ENCODE measurements at places on chromosomes 7 and 10. TPM values are rescaled to one million over a fixed set of nuclear protein-coding genes. Genes with fewer than 3 reads are reported as not detected.

DNA sequence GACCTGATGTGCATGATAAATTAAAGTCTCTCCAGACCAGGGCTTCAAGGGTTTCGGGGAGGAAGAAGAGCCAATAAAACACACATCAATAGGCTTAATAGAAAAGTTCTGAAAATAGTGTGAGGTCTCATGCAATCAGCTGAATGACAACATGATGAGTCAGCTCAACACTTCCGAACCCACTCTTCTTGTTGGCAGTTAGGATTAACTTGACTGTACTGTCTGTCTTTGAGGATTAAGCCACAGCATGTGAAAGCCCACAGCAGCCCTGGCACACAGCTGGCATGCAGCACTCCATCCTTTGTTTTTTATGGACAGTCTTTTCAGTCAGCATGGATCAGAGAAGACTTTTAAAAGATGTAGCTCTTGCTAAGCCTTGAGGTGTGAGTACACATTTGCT lies 526.9 kb upstream of the VSTM2A start:
- no peaks in the 10 kb centered on the region for H3K36me3 ChIP-seq
- DNase-seq: no peak
- H3K4me3 ChIP-seq: no peak overlapping the region
- no peaks in the 10 kb centered on the region for H3K4me1 ChIP-seq
- H3K27me3 ChIP-seq: no peaks in the 10 kb centered on the region
- H3K27ac ChIP-seq: no peak overlapping the region

- no peaks in the 10 kb centered on the region for H3K27me3 ChIP-seq
- DNase-seq: no peak
Observed at GRCh38 chr10:83585686-83586085, 553.6 kb upstream of the GHITM start.

GRCh38 chr10:132457328-132458070 lies 60.5 kb downstream of the PWWP2B start:
- H3K27ac ChIP-seq: no peak overlapping the region
- no peak overlapping the region for H3K4me3 ChIP-seq
- no peak for DNase-seq

Gene ADAMTS14
- total RNA-seq: not detected

Gene NXPH1
- not detected for total RNA-seq

GRCh38 chr7:77542409-77542808 lies 5.3 kb downstream of the PTPN12 start:
- H3K4me3 ChIP-seq: no peak overlapping the region
- DNase-seq: no peak
- H3K36me3 ChIP-seq: no peaks in the 10 kb centered on the region
- no peaks in the 10 kb centered on the region for H3K27me3 ChIP-seq
- H3K27ac ChIP-seq: no peak overlapping the region

DNA sequence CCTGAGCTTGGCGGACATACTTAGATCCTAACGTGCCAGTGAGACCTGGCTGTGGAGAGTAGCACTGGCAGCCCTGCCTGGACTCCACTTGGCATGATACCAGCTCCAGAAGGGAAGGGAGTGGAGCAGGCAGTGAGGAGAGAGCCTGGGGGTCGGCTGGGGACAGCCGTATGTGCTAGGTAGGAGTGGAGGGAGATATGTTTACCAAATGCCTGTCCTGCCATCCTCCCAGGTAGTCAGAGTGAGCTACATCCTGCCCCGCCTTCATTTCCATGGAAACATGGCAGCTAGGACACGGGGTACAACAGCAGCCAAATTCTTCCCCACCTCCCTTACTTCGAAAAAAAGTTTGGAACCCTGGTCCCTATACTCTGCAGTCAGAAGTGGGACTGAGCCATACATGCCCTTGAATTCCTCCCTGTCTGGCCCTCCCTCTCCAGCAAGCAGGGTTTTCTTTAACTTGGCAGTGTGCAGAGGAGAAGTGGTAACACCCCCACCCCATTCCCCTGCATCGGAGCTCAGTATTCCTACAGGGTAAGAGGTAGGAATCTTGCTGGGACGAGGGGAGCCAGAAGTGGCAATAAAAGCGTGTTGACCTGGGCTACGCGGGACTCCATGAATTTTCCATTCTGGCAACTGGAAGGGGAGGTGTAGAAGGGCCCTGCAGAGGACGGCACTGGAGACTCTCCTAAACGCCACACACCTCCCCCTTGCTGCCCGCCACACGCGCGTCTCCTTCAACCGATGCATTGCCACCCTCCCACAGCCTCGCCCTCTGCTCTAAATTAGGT lies 20.0 kb upstream of the SMO start:
- H3K27me3 ChIP-seq: no peaks in the 10 kb centered on the region
- no peak for DNase-seq
- H3K4me1 ChIP-seq: peaks cover 5% of the 10 kb centered on the region
- H3K36me3 ChIP-seq: no peaks in the 10 kb centered on the region

- H3K36me3 ChIP-seq: no peaks in the 10 kb centered on the region
- DNase-seq: no peak
- H3K4me3 ChIP-seq: no peak overlapping the region
- H3K4me1 ChIP-seq: no peaks in the 10 kb centered on the region
- no peaks in the 10 kb centered on the region for H3K27me3 ChIP-seq
- H3K27ac ChIP-seq: no peak overlapping the region
Observed at GRCh38 chr7:2185715-2186114, 47.0 kb downstream of the MAD1L1 start.

GRCh38 chr10:71713135-71714030 lies 6.2 kb downstream of the C10orf105 start:
- peak; percentile 62 for DNase-seq
- H3K4me1 ChIP-seq: peaks cover 61% of the 10 kb centered on the region
- H3K27ac ChIP-seq: peak overlapping the region; percentile 66
- H3K36me3 ChIP-seq: no peaks in the 10 kb centered on the region
- no peaks in the 10 kb centered on the region for H3K27me3 ChIP-seq
- peak overlapping the region; percentile 36 for H3K4me3 ChIP-seq

GRCh38 chr7:22962775-22963350 lies 51.1 kb downstream of the HYCC1 start:
- DNase-seq: no peak
- no peak overlapping the region for H3K4me3 ChIP-seq
- no peaks in the 10 kb centered on the region for H3K27me3 ChIP-seq
- peaks cover 3% of the 10 kb centered on the region for H3K36me3 ChIP-seq

GRCh38 chr10:48215486-48216203 lies 58.9 kb downstream of the FRMPD2 start:
- H3K27me3 ChIP-seq: no peaks in the 10 kb centered on the region
- H3K36me3 ChIP-seq: no peaks in the 10 kb centered on the region
- H3K4me3 ChIP-seq: no peak overlapping the region
- H3K27ac ChIP-seq: no peak overlapping the region

DNA sequence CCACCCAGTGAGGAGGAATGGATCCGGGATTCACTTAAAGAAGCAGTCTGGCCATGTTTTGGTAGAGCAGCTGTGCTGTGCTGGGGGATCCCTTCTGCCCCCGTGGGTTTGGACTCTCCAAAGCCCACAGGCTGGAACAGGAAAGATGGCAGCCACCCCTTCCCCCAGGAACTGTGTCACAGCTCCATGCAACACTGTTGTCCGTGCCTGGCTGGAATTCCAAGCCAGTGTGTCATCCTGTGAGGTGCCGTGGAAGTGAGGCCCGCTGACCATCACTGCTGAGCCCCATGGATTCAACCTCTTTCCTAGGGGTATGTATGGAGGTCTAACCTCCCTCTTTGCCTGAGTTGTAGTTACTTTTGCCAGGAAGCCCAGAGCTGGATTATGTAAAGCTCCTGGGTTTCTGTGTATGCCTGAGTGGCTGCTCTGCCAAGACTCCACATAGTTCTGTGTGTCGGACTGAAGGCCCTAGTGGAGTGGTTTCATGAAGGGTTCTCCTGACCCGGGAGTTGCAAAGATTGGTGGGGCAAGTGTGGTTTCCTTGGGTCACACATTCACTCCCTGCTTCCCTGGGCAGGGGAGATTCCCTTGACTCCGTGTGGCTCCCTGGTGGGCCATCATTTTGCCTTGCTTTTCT lies 35.1 kb upstream of the PCGF5 start:
- H3K27ac ChIP-seq: no peak overlapping the region
- H3K4me1 ChIP-seq: peaks cover 17% of the 10 kb centered on the region
- H3K36me3 ChIP-seq: no peaks in the 10 kb centered on the region
- no peak for DNase-seq
- H3K4me3 ChIP-seq: no peak overlapping the region
- H3K27me3 ChIP-seq: no peaks in the 10 kb centered on the region

Gene CLRN3
- total RNA-seq: not detected

Gene C10orf53
- not detected for total RNA-seq

- peaks cover 5% of the 10 kb centered on the region for H3K27me3 ChIP-seq
- H3K36me3 ChIP-seq: no peaks in the 10 kb centered on the region
- H3K4me1 ChIP-seq: peaks cover 7% of the 10 kb centered on the region
- peak overlapping the region; percentile 38 for H3K27ac ChIP-seq
- no peak for DNase-seq
Observed at GRCh38 chr7:101099969-101100781, 14.9 kb downstream of the TRIM56 start.

DNA sequence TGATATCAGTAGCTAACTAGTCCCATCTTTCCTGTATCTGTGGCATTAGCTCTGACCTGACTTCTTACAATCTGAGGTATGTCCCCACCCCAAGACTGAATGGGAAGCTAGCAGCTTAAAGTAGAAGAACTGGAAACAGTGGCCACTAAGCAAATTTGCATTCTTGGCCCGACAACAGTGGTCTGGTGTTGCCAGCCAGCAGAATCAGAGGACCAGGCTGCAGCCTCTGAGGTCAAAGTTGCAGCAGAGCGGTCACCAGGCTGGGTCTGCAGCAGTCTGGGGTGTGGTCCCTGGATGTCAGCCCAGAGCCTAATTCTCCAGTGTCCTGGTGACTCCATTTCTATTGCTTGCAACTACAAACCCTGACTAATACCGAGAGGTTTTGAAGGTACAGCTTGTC lies 26.3 kb downstream of the FAM107B start:
- H3K4me1 ChIP-seq: no peaks in the 10 kb centered on the region
- DNase-seq: no peak
- no peaks in the 10 kb centered on the region for H3K36me3 ChIP-seq
- H3K4me3 ChIP-seq: no peak overlapping the region
- H3K27ac ChIP-seq: no peak overlapping the region
- H3K27me3 ChIP-seq: no peaks in the 10 kb centered on the region

Gene ZNF117
- 3.8 TPM for total RNA-seq

Gene TFPI2
- total RNA-seq: not detected

DNA sequence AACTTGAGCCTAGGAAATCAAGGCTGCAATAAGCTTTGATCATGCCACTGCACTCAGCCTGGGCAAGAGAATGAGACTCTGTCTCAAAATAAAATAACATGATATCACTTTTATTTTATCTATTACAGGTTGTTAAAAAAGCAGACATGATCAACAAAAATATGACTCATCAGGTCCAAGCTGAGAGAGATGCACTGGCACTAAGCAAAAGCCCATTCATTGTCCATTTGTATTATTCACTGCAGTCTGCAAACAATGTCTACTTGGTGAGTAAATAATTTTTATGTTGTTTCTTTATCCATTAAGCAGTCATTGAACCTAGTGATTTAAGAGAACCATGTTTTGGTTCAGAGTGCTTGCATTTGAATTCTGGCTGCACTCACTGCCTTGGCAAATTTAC lies 3.3 kb downstream of the MASTL start:
- H3K27me3 ChIP-seq: no peaks in the 10 kb centered on the region
- H3K36me3 ChIP-seq: peaks cover 5% of the 10 kb centered on the region
- H3K4me1 ChIP-seq: peaks cover 6% of the 10 kb centered on the region
- no peak overlapping the region for H3K4me3 ChIP-seq
- no peak overlapping the region for H3K27ac ChIP-seq

- H3K36me3 ChIP-seq: no peaks in the 10 kb centered on the region
- no peaks in the 10 kb centered on the region for H3K4me1 ChIP-seq
- DNase-seq: no peak
- H3K27me3 ChIP-seq: no peaks in the 10 kb centered on the region
- no peak overlapping the region for H3K27ac ChIP-seq
Observed at GRCh38 chr7:28037220-28038010, 143.2 kb downstream of the JAZF1 start.

DNA sequence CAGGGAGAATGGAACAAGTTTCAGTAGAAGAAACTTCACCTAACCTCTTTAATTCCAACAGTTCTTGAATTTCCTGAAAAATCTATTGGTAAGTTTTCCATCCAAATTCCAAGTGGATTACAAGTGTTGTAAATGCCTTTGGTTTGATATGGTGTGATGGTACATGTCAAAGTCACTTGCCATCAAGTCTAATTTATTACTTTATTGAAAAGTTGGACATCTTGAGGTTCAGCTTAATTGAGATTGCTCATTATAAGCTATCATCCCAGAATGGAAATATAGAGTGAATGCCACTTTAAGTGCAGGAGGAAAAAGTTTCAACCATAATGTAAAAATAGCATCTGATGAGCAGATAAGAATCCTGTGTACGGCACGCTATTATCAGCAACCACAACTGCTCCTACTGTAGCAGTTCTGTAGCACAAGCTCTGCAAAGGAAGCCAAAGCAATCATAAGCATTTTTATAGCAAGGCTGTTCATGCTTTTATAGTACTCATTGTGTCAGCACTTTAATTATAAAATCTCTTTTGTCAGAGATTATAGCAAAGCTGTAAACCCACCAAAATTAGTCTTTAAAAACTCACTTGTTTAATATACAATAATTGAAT lies 991.8 kb upstream of the PHF14 start:
- H3K27ac ChIP-seq: no peak overlapping the region
- no peaks in the 10 kb centered on the region for H3K4me1 ChIP-seq
- H3K36me3 ChIP-seq: no peaks in the 10 kb centered on the region
- no peak for DNase-seq
- H3K4me3 ChIP-seq: no peak overlapping the region

Gene ZNF25
- total RNA-seq: 5.9 TPM

- no peaks in the 10 kb centered on the region for H3K36me3 ChIP-seq
- no peak overlapping the region for H3K4me3 ChIP-seq
- no peaks in the 10 kb centered on the region for H3K4me1 ChIP-seq
- H3K27ac ChIP-seq: no peak overlapping the region
- no peak for DNase-seq
Observed at GRCh38 chr7:78179211-78179610, 380.6 kb downstream of the PHTF2 start.

DNA sequence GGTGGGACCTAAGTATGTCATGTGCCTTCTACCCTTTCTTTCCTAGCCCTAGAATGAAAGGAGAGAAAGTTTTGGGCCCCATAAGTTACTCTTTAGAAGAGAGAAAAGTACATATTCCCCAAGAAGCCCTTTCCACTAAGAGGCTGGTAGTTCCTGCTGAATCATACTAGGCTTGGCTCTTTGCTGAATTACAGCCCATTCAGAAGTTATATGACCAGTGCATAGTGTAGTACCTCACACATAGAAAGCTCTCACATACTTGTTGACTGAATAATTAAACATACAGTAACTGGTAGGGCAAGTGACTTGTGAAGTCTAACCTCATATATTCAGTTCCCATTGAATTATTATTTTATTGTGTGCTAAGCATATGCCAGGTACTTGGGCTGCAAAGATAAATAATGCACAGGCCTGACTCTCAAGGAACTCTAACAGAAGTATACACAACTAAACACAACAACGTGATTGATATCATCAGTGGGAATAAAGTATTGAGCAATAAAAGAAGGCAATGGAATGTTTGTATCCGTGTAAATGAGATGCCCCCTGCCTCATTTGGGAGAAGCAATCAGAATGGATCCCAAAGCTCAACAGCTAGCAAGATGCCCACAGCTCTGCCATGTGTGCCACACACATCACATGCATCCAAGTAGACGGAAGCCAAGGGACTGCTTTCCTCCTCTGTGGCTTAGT lies 38.9 kb upstream of the UBN2 start:
- H3K4me1 ChIP-seq: no peaks in the 10 kb centered on the region
- H3K27ac ChIP-seq: no peak overlapping the region
- DNase-seq: no peak
- H3K27me3 ChIP-seq: no peaks in the 10 kb centered on the region
- H3K36me3 ChIP-seq: no peaks in the 10 kb centered on the region
- H3K4me3 ChIP-seq: no peak overlapping the region
